ENCODE measurements at places on chromosomes 7 and 10.

- no peak for DNase-seq
Measured at GRCh38 chr7:92732316-92733036, 103.9 kb downstream of the CDK6 start.

GRCh38 chr7:26212921-26213718 lies 11.6 kb downstream of the CBX3 start:
- DNase-seq, result no peak

GRCh38 chr7:29362380-29362779 lies 167.8 kb downstream of the CHN2 start:
- DNase-seq, result no peak

DNA sequence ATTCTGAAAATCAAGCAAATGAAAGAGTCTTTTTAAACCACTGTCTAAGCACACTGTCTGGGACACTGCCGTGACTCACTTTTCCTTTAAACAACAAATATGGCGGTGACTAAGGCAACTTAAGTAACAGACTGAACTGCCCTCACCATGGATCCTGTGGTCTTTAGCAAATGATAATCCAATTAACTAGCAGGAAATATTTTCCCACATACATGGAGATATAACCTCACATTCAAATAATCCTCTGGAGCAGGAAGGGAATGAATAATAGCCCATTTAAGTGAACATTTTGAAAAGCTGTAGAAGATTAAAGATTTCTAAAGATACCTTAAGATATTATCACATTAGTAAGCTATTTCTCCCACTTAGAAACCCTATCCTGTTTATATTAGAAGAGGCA lies 40.3 kb upstream of the LRRC17 start:
- no peak for DNase-seq

DNA sequence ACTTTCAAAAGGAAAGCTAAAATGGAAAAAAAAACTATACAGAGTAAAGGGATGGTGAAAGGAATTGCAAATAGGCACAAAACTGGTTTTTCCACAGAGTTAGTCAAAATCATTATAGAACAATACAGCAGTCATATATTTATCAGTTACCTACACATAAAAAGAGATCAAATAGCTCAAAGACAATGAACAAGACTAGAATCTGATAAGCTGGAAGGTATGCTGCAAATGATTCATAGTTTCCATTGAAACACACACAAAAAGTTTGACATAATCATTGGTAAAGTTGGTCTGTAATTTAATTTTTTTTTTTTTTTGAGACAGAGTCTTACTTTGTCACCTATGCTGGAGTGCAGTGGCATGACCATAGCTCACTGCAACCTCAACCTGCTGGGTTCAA lies 92.4 kb upstream of the SGCE start:
- no peak for DNase-seq
